ENCODE measurements at places on chromosomes 11 and 22.

GRCh38 chr11:19962053-19962800 lies 198.0 kb downstream of the DBX1 start:
- H3K4me3 ChIP-seq = no peak overlapping the region
- no peaks in the 10 kb centered on the region for H3K27me3 ChIP-seq
- H3K36me3 ChIP-seq = no peaks in the 10 kb centered on the region
- no peaks in the 10 kb centered on the region for H3K4me1 ChIP-seq
- no peak overlapping the region for H3K27ac ChIP-seq

DNA sequence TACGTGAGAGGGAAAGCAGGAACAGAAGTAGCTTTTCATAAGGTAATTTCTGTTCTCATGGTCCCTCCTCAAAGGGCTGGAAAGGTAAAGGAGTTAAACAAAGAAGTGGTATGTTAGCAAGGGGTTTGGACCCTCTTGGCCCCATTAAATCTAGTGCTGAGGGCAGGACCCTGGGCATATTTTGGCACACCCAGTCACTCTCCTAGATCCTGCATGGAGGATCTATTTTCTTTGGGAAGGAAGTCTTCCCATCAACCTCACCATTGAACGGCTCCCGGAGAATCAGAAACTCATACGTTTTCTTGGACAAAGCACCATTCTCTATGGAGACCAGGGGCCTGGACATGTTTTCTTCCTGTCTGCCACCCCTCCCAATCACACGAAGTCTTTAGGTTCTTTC lies 11.7 kb downstream of the TMEM216 start:
- H3K27ac ChIP-seq = no peak overlapping the region
- no peaks in the 10 kb centered on the region for H3K27me3 ChIP-seq
- H3K4me3 ChIP-seq = no peak overlapping the region
- no peaks in the 10 kb centered on the region for H3K4me1 ChIP-seq
- H3K36me3 ChIP-seq = peaks cover 65% of the 10 kb centered on the region

- H3K4me1 ChIP-seq = peaks cover 10% of the 10 kb centered on the region
- no peak overlapping the region for H3K4me3 ChIP-seq
- no peaks in the 10 kb centered on the region for H3K27me3 ChIP-seq
- no peak for DNase-seq
Measured at GRCh38 chr11:31689559-31689958, 121.6 kb downstream of the PAX6 start.

- H3K27ac ChIP-seq = no peak overlapping the region
- no peak for DNase-seq
- H3K4me3 ChIP-seq = no peak overlapping the region
- H3K4me1 ChIP-seq = peaks cover 11% of the 10 kb centered on the region
Measured at GRCh38 chr11:5037926-5038325, 8.4 kb upstream of the OR52J3 start.

DNA sequence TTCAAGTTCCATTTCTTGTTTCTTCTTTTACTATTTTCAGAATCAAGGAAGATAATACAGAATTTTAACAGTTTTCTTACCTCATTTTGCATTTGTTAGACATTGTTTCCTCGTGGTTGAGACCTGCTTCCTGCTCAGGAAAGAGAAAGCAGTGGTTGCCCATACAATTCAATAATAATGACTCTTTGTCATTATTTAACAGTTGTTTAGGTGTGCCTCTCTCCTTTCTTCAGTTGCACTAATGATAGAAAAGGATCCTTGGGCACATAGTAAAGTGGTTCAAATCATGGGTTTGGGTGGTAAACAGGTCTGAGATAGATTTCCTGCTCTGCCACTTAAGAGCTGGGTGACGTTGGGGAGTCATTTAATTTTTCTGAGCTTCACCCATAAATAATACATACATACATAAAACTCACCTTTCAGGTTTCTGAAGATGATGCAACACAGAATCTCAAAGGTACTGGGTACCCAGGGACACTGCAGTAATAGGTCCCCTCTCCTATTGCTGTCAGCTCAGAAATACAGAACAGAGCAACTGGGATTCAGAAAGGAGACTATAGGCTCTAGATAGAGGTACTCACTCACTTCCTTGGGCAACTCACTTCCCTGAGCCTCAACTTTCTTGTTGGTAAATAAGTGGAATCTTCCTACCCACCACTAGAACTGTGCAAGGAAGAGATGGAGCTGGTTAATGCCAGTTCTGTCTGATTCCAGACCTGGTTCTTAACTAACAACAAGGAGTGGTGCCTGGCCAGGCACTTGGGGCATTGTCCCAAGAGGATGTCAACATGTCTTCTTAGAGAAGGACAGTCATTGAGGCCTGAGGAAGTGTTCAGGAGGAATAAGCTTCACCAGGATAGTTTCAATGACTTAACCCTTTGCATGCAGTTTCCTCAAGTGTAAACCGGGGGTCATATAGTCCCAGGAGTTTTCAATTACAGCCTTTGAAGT lies 34.9 kb downstream of the CD44 start:
- DNase-seq = no peak
- peaks cover 75% of the 10 kb centered on the region for H3K36me3 ChIP-seq
- peak overlapping the region; percentile 92 for H3K27ac ChIP-seq
- H3K27me3 ChIP-seq = no peaks in the 10 kb centered on the region

All from Calu3 (cell line).